Stimulated activated CD4-positive, alpha-beta T cell treated with anti-CD3 and anti-CD28 coated beads, Interleukin-1b, Interleukin-23, amount 100 ng/mL, for 4 hours (primary cell): ENCODE measurements at places on chromosomes 2 and 18.

- DNase-seq = peak; percentile 25
These were observed 8.7 kb downstream of the FAM178B start for GRCh38 chr2:96977631-96978195.

DNA sequence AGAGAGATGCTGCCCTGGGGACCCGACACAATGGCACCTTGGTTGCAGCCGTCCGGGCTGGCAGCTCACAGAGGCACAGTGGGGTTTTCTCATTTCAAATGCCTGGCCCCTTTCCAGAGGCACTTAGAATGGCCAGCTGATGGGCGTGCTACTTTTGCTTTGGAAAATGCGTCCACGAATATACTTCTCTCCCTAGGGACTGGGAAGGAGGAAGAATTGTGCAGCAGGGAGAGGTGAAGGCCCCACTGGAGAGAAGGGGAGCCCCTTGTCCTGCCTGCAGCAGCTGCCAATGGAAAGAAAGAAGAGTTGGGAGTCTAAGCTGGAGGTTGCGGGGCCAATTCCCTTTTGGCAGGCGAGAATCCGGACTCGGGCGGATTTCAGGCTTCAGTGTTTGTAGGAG is 1.1 kb upstream of the MAL start:
- no peak for DNase-seq

- no peak for DNase-seq
These were observed 66.1 kb upstream of the SMAD7 start for GRCh38 chr18:49016648-49017539.

DNA sequence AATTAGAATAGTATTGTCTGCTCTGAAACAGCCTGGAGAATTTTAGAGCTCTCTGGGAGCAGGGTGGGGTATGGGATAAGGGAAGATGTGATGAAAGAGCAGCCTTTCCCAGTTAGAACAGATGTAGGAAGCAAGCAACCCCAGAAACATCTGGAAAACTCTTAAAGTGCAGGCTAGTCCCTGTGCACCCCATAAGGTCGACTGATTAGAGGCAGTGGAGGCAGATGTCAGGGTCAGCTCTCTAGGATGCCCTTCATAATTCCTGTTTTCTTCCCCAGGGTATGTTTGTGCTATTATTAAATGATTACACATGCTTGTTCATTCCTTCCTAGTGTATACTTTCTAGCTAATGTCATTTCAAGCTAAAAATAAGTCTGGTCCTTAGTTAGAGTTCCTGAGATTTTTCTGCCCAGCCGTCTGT is 41.7 kb downstream of the PTPRM start:
- no peak for DNase-seq

DNA sequence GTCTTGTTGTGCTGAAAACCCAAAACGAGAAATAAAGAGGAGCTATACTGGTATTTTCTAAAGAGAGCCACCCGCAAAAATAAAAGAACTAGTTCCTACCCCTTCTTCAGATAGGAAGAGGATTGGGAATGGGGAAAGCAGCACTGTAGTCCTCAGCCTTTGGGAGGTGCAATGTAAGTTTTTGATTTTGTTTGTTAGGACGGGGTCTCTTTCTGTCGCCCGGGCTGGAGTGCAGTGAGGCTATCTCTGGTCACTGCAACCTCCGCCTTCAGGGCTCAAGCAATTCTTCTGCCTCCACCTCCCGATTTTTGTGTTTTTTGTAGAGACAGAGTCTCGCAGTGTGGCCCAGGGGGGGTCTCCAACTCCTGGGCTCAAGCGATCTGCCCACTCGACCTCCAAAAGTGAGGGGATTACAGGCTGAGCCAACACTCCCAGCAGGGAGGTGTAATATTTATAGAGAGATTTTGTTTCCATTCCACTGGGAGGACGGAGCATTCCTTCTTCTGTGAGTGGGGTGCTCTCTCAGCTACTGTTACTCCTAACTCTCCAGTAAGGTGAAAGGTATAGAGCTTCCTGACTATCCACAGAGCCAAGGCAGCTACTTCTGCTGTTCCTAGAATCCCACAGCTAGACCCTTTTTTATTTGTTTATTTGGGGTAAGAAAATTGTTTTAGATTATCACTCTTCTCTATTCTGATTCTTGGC is 13.1 kb upstream of the GULP1 start:
- DNase-seq = no peak

GRCh38 chr2:42906557-42907411 is 114.4 kb upstream of the HAAO start:
- DNase-seq = no peak

- no peak for DNase-seq
These were observed 163.1 kb downstream of the CDH20 start for GRCh38 chr18:61496374-61496773.

- no peak for DNase-seq
These were observed 135.8 kb downstream of the TPO start for GRCh38 chr2:1548910-1549673.

DNA sequence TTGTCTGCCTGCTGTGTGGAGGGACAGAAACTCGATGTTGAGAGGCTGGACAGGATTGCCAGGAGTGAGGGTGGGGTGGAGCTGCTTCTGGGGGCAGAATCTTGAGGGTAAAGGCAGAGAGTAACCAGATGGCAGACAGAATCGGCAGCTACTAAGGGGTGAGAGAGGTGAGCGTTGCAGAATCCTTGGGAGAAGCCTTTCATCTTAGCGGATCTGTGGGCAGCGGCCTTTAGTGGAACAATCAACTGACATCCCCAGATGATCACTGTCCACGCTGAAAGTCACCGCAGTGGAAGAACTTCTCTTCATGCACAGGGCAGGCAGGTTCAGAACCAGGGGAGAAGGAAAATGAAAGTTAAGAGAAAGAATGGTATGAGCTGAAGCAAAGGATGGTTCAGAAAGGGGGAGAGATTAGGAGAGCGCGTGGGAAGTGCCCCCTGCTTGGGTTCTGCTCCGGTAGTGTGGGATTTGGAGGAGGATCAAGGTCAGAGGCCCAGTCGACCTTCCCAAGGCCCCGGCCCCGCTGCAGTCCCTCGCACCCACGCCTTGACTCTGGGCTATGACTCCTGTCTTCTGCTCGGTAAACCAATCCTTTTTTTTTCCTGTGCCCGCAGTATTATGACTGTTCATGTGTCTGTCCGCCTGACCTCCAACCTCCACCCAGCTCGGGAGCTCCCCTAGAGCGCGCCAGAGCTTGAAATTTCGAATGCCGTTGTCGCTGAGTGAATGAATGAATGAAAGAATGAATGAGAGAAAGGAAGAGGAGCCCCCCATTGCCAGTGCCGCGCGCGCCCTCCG is 584 bp downstream of the BOLA3 start:
- no peak for DNase-seq
